H9 (cell line): ENCODE measurements at places on chromosomes 6 and 20. TPM values are rescaled to one million over a fixed set of nuclear protein-coding genes. Genes with fewer than 3 reads are reported as not detected.

GRCh38 chr20:58682656-58683531, 9.7 kb upstream of the NPEPL1 start:
- H3K4me3 ChIP-seq, result no peak overlapping the region
- H3K36me3 ChIP-seq, result peaks cover 45% of the 10 kb centered on the region

GRCh38 chr6:169806701-169807100, 55.3 kb downstream of the ERMARD start:
- no peak for DNase-seq
- H3K36me3 ChIP-seq, result no peaks in the 10 kb centered on the region
- no peak overlapping the region for H3K27ac ChIP-seq
- H3K27me3 ChIP-seq, result 0 out of 2 replicates have a peak, but pooled peaks cover 2% of the 10 kb centered on the region
- H3K4me1 ChIP-seq, result no peaks in the 10 kb centered on the region

DNA sequence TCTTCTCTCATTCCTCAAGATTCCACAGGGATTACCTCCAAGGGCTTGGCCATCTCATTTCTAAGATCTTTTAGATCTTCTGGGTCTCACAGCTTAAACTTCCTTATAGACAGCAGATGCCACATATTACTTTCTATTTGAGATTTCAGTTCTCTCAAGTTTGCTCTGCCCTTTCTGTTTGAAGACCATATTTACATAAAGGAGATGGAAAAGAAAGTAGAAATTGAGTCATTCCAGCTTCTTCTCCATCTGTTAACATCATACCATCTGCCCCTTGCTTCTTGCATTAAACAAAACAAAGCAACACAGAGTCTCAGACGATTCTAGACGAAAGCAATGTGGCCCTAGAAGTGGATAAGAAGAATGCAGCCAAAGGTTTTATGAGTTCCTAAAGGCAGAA, 203.4 kb downstream of the TTLL2 start:
- H3K36me3 ChIP-seq, result peaks cover 12% of the 10 kb centered on the region
- no peak overlapping the region for H3K27ac ChIP-seq
- H3K27me3 ChIP-seq, result peaks cover 8% of the 10 kb centered on the region; the same call in 1 of the 2 replicates
- DNase-seq, result no peak
- no peaks in the 10 kb centered on the region for H3K4me1 ChIP-seq

DNA sequence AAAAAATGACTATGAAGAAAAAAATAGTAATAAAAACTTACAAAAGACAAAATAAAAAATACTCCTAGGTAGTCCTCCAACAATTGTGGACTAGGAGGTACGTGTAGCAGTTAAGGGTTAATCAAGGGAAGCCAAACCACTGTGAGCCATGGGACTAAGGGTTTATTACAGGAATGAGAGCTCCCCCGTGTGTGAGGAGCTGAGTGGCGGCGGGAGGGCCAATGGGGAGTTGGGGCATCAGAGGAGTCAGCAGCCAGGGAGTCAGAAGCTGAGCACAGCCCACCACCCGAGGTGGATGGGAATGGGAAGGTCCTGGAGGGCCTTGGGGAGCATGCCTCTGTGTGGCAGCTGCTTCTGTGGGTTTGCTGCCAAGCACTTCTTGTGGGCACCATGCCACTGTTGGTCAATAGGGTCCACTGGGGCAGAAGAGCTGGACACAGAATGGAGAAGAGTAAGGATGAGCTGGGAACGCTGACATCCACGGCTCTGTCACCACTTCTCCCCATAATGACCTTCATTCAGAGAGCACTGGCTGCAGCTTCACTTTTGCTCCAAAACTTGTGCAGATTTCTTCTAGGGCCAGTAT, 373.3 kb downstream of the CDKAL1 start:
- no peak overlapping the region for H3K4me3 ChIP-seq
- H3K4me1 ChIP-seq, result no peaks in the 10 kb centered on the region
- no peaks in the 10 kb centered on the region; the same call in none of the 3 replicates for H3K36me3 ChIP-seq

- no peaks in the 10 kb centered on the region; the same call in 1 of the 2 replicates for H3K36me3 ChIP-seq
- H3K4me3 ChIP-seq, result no peak overlapping the region
- DNase-seq, result no peak
- H3K27me3 ChIP-seq, result no peaks in the 10 kb centered on the region
- H3K4me1 ChIP-seq, result no peaks in the 10 kb centered on the region
These were observed 1076.1 kb upstream of the ADGRB3 start for GRCh38 chr6:67558985-67559384.

The MUC22 gene
- not detected in 2 replicates for total RNA-seq

DNA sequence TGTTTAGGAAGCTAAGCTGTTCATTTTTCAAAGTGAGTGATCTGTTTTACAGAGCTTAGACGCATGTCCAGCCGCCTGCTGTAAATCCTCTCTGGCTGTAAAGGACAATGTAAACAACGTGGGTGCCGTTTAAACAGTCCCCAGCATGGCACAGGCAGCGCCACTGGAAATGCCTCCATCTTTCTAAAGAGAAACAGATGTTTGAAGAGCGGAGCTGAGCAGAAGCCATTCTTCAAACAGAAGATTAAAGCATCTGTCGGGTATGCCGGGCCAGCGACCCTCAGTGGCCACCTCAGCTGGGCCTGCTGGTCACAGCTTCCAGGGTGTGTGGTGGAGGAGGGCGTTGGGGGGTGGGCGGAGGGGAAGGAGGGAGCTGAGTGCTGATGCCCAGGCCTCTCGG, 138.6 kb downstream of the ERMARD start:
- H3K4me3 ChIP-seq, result no peak overlapping the region
- no peaks in the 10 kb centered on the region for H3K27me3 ChIP-seq
- no peaks in the 10 kb centered on the region for H3K4me1 ChIP-seq
- H3K27ac ChIP-seq, result no peak overlapping the region

- H3K4me1 ChIP-seq, result no peaks in the 10 kb centered on the region
- H3K27me3 ChIP-seq, result no peaks in the 10 kb centered on the region
- DNase-seq, result no peak
- no peak overlapping the region for H3K4me3 ChIP-seq
These were observed 252.0 kb upstream of the JAG1 start for GRCh38 chr20:10925767-10926166.

GRCh38 chr6:19327661-19328060, 509.5 kb upstream of the ID4 start:
- H3K27me3 ChIP-seq, result no peaks in the 10 kb centered on the region
- no peaks in the 10 kb centered on the region for H3K36me3 ChIP-seq
- no peak for DNase-seq
- H3K4me3 ChIP-seq, result no peak overlapping the region

The COL21A1 gene
- 1.4 and 1.8 TPM in 2 replicates for total RNA-seq

DNA sequence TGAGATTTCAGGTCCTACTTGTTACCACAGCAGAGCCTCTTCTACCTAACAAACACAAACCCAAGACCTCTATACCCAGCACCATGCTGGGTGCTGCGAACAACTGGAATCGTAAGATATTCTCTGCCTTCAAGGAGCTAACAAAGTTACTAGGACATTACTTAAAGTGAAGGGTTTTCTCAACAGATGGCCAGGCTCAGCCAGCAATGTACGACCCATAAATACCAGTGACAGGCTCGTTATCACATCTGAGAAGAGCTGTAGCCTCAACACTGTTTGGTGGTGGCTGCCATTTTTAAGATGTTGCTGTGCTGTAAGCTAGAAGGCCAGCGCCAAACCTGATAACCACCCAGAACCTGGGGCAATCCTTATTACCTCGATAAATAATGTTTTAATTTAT, 406.5 kb downstream of the KIF16B start:
- no peak overlapping the region for H3K4me3 ChIP-seq
- H3K27me3 ChIP-seq, result no peaks in the 10 kb centered on the region
- H3K27ac ChIP-seq, result no peak overlapping the region
- DNase-seq, result no peak

- H3K4me1 ChIP-seq, result no peaks in the 10 kb centered on the region
- no peak overlapping the region for H3K4me3 ChIP-seq
- H3K27ac ChIP-seq, result no peak overlapping the region
- no peak for DNase-seq
- H3K36me3 ChIP-seq, result no peaks in the 10 kb centered on the region
- H3K27me3 ChIP-seq, result no peaks in the 10 kb centered on the region
These were observed 122.0 kb upstream of the NRSN1 start for GRCh38 chr6:24004062-24004461.

- no peaks in the 10 kb centered on the region for H3K4me1 ChIP-seq
- DNase-seq, result no peak
- no peak overlapping the region for H3K27ac ChIP-seq
These were observed 4.7 kb upstream of the LY86 start for GRCh38 chr6:6583836-6584235.

The ARFGEF3 gene
- total RNA-seq, result 12.5 and 13.7 TPM in 2 replicates

The RPS6KA2 gene
- total RNA-seq, result 10.4 and 12.3 TPM in 2 replicates

DNA sequence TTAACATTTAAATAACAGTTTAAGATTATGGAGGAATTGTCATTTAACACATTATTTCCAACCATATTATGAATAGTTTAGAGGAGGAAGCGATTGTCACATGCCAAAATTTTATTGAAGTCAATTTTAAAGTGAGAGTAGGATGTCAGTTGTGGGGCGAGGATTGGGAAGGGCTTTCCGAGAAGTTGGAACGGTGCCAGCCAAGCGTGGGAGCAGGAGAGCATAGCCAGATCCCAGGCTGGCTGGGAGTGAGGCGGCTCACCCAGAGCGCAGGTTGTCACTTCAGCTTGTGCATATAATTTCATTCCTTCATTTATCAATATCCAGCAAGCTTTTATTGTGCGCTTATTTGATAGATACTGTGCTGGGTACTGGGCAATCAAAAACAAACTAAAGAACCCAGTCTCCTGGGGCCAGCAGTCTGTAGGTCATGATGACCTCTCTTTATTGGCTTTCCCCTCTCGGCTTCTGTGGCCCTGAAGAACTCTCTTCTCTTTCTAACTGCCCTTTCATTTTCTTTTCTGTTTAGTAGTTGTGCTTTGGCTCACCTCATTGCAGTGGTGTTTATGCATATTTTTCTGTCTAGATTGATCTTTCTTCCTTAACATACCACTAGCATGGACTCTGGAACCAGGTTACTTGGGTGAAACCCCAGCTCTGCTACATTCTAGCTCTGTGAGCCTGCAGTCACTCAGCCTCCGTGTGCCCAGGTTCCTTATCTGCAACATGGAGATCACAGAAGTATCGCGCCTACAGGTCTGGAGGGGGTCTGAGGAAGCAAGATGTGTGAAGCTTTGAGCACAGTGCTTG, 6.4 kb downstream of the CEP43 start:
- no peak for DNase-seq
- no peak overlapping the region for H3K4me3 ChIP-seq
- H3K36me3 ChIP-seq, result peaks cover 74% of the 10 kb centered on the region
- no peak overlapping the region for H3K27ac ChIP-seq
- H3K27me3 ChIP-seq, result no peaks in the 10 kb centered on the region

The PTPRK gene
- 44.4 and 47.9 TPM in 2 replicates for total RNA-seq

DNA sequence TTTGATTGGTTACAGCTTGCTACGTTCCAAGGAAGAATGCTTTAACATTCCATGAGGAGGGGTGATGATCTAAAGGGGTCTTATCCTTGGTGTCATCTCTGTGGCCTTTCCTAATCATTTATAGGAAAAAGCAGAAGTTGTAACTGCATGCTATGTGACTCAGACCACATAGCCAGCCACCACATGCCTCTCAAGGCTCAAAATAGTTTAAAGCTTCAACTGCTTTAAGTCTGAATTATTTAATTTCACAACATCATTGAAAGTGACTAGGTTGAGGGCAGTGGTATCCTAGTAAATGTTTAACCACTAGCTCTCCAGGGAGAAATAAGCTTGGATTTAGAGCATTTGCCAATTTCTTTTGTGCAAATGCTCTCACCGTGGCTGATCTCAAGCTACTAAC, 29.7 kb downstream of the MC3R start:
- H3K36me3 ChIP-seq, result no peaks in the 10 kb centered on the region; the same call in 1 of the 3 replicates
- H3K27me3 ChIP-seq, result no peaks in the 10 kb centered on the region
- no peaks in the 10 kb centered on the region for H3K4me1 ChIP-seq
